ENCODE measurements at places on chromosomes 1 and 21.

DNA sequence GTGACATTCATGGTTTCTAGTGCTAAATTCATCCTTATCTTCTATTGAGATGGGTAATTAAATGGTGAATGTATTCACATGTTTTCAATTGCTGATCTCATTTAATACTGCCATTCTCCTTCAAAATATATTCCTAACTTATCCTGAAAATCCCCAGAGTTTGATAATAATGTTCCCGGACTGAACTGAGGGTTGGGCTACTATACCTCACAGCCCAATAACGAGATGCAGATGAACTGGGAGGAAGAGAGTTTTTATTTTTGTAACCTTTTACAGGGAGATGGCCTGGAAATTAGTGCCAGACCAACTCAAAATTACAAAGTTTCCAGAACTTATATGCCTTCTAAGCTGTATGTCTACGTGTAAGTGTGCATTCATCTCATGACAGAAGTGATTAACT, 210.8 kb downstream of the APP start:
- DNase-seq: no peak

GRCh38 chr1:15592285-15592684, 7.4 kb upstream of the AGMAT start:
- DNase-seq: no peak

- DNase-seq: no peak
These were observed 35.2 kb downstream of the CCN1 start for GRCh38 chr1:85615586-85616363.

DNA sequence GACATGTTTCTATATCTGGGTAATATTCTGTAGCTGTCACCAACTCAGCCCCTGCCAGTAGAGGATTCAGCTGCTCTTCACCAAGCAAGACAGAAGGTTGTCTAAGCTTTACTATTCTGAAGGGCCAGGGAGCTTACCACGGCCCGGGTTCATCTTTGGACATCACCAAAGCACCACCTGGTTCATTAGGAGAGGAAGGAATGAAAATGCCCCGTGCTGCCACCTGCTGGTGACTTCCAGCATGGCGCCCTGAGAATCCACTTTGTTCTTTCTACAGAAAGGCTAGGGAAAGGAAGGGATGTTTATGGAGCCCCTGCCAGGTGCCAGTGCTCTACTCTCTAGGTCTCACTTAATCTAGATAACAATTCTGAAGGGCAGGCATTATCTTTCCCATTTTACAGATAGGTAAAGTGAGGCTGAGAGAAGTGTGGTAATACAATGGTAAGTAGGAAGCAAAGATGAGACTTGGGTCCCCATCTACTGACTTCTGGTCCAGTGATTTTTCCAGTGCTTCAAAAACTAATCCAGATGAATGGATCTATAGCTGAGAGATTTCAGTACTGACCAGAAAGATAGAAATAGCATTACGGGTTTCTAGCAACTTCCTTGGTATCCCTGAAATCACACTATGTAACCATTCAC, 79.5 kb downstream of the BEND5 start:
- peak; percentile 68 for DNase-seq

Measured in NCI-H1436 (cell line).